ENCODE measurements at places on chromosomes 11 and 22.
A peak's percentile ranks its signal among the peaks of the same experiment; 100 is the strongest.

DNA sequence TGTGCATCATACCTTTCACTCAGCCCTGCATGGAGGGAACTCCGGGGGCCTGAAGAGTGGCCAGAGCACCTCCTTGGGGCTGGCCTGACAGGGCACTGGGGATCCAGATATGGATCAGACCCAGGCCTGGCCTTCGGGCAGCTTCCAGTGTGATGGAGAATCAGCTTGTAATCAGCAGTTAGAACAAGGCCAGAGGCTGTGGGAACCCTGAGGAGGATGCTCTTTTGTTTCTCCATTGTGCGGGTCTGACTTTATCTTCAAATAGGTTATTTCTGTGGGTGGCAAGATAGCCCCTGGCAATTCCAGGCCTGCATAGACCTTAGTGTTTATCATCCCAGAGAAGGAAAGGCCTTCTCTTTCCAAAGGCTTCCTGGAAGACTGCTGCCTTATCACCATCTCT is 12.3 kb downstream of the DGAT2 start:
- DNase-seq, result no peak

DNA sequence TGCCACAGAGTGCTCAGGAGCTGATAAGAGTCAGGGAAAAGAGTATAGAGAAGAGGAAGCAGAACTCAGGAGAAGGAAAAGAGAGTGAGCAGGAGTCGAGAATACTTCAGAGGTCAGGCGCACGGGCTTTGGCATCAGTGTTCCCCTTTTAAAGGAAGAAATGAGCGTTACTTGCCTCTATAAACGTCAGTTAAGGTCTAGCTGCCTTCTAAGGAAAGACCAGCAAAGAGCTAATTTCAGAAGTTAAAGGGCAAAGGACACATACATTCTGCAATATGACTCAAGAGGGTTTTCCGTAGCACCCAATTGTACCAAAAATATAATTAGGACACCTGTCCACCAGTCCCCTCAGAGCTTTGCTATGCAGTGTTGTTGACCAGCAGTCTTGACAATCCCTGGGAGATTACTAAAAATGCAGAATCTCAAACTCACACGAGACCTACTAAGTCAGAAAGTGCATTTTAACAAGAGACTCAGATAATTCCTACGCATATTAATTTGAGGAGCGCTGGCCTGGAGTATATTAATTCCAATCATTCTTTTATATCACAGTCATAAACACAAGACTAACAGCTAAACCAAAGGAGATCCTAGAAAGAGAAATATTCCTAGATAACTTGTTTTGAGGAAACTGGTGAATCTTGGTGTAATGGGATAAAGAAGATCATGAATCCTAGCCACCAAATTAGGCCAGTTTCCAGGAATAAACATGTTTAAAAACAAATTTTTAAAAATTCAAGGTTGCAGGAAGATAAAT is 249.0 kb downstream of the CADM1 start:
- no peak for DNase-seq

GRCh38 chr22:47859881-47860525 is 1097.6 kb downstream of the TBC1D22A start:
- no peak for DNase-seq

DNA sequence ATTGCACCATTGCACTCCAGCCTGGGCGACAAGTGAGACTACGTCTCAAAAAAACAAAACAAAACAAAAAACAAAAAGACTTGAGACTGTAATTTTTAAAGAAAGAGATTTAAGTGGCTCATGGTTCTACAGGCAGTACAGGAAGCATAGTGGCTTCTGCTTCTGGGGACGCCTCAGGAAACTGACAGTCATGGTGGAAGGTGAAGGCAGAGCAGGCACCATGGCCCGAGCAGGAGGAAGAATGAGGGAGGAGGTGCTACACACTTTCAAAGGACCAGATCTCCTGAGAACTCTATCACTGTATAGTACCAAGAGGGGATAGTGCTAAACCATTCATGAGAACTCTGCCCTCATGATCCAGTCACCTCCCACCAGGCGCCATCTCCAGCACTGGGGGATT is 52.0 kb downstream of the CBL start:
- DNase-seq, result no peak

- DNase-seq, result no peak
These were observed 8.5 kb downstream of the BIK start for GRCh38 chr22:43118953-43119458.

GRCh38 chr11:13837286-13837685 is 125.2 kb upstream of the SPON1 start:
- no peak for DNase-seq

DNA sequence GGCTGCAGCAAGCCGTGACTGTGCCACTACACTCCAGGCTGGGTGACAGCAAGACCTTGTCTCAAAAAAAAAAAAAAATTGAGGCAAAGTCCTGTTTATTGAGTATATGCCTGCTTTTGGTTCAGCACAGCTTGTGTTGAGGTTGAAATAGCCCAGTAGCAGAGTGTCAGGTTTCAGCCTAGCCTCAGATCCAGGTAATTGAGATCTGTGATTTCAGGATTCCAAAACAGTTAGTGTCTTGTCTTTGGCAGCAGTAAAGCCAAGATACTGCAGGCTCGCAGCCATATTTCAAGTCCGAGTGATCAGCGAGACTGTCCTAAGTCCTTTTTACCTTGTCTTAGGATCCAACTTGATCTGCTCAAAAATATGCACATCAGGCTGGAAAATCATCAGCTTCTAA is 27.0 kb downstream of the CUL5 start:
- no peak for DNase-seq

- peak; percentile 50 for DNase-seq
These were observed 17.3 kb downstream of the EPS8L2 start for GRCh38 chr11:723120-723883.

DNA sequence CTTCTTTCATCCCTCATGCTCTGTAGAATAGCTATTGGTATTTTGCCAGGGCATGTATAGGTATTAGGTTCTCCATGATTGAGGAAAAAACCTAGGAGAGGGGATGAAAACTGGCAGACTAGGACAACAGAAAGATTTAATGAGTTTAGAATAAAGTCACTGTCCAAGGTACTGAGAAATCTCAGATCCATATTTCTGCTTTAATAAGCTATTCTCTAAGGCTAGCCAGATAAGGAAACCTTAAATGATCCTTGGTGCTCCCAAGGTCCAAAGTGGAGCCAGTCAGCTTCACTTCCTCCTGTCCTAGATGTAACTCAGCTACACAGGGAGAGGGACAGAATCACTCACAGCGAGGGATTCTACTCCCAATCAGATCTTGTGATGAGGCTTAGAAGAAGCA is 13.7 kb upstream of the CSNK2A3 start:
- DNase-seq, result peak; percentile 3

GRCh38 chr11:62411524-62411923 is 7.3 kb upstream of the SCGB1A1 start:
- no peak for DNase-seq

DNA sequence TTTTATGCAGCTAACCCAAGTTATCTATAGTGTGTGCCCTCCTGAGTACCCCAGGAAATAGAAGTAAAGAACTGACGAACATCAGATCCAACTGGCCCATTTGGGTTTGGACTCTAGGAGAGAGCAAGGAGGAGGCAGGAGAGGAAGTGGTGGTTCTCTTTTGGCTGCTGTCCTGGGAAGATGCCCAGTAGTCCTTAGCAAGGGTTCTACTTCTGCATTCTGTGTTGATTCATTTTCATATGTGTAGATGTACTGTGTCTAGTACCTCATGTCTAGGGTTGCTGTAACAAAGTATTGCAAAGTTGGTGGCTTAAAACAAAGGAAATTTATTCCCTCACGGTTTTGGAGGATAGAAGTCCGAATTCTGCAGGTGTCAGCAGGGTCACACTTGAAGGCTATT is 6.6 kb upstream of the MMP27 start:
- DNase-seq, result no peak

- DNase-seq, result no peak
These were observed 30.4 kb upstream of the CD5 start for GRCh38 chr11:61071913-61072312.

GRCh38 chr11:32070692-32071091 is 20.2 kb upstream of the RCN1 start:
- DNase-seq, result no peak

DNA sequence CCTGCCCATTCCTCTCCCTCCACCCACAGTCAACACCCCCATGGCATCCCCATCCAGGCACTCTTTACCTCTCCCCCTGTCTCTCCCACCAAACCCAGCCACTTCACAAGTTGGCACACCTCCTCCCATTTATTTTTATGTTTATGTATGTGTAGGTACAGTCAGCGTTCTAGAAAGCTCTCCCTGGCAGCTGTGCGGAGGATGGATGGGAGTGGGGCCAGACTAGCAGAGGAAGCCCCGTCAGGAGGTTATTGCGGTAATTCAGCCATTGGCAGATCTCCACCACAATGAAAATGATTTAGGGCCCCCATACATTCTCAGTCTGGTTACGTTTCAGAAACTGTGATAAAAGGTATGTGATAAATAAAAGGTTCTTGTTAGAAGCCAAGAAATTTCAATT is 51.3 kb downstream of the BTG4 start:
- no peak for DNase-seq

GRCh38 chr22:25161916-25162530 is 37.6 kb upstream of the CRYBB3 start:
- DNase-seq, result no peak

- no peak for DNase-seq
These were observed 1.4 kb downstream of the KCNC1 start for GRCh38 chr11:17735818-17736578.

DNA sequence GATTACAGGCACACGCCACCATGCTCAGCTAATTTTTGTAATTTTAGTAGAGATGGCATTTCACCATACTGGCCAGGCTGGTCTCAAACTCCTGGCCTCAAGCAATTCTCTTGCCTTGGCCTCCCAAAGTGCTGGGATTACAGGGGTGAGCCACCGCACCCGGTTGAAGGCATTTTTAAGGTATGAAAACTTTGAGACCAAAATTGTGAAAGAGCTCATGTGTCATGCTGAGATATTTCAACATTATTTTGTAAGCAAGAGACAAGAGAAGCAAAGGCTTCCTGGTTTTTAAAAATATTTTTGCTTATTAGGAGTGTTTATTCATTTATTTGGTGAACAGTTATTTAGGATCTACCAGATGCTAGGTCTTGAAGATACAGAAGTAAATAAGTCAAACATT is 6.8 kb downstream of the NHERF4 start:
- DNase-seq, result no peak

- no peak for DNase-seq
These were observed 95.3 kb downstream of the SERGEF start for GRCh38 chr11:17917556-17917955.

DNA sequence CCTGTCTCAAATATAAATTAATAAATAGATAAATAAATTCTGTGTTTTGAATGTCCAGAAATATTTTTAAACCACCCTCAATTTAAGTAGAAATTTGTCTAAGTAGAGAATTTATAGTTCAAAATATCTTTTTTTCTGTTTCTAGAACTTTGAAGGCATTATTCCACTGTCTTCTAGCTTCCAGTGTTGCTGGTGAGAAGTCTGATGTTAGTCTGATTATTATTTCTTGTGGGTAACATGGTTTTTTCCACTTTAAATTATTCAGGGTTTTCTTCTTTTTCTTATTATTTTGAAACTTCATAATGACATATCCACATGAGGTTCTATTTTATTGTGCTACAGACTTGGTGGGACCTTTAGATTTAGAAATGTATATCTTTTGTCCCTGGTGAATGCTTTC is 46.4 kb upstream of the HEPHL1 start:
- no peak for DNase-seq

DNA sequence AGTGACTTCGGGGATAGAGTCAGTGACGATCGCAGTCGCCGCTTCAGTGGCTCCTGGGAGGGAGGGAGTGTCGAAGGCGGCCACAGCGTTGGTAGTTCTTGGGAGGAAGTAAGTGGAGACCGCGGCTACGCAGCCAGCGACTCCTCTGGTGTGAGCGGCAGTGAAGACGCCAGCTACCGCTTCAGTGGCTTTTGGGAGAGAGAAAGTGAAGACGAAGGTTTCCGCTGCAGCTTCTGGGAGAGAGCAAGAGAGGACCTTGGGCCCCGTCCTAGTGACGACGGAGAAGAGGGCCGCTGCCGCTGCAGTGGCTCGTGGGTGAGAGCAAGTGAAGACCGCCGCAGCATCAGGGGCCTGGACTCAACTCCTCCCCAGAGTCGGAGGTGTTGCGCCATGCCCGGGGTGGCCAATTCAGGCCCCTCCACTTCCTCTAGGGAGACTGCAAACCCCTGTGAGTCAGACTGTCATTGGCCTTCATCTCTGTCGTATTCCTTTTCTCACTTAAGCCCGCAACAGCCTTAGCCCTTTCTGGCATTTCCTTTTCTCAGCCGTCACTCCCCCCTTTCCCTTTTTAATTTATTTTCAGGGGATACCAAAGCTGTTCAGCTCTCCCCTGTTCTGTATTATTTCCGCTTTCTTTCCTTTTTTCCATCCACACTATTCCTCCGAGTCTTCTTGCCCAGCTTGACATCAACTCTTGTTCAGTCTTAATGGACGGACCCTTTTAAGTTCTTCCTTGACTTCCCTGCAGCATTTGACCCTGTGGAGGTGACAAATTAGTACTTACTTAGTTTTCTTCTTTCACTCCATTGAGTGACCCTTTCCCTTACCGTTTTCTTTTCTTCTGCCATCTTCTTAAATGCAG is 1.0 kb downstream of the ANKRD42 start:
- peak; percentile 65 for DNase-seq

- DNase-seq, result no peak
These were observed 74.8 kb downstream of the MICAL2 start for GRCh38 chr11:12185106-12185690.

DNA sequence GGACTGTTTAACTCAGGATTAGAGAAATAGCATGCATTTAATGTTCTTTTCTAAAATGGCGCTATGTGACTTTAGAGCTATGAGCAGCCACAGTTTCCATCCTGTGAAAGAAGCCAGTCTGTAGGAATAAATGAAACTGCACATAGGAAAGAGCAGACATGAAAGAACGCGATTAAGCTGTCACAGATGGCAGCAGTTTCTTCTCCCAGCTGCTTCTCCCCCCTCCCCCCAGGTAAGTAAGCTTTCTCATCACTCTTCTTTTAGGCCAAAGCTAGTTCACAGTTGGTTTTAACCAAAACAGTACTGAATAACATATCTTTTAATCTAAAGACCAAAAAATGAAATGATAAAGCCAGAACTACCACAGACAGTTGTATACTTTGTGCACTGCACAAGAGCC is 266.4 kb downstream of the KCNA4 start:
- no peak for DNase-seq

DNA sequence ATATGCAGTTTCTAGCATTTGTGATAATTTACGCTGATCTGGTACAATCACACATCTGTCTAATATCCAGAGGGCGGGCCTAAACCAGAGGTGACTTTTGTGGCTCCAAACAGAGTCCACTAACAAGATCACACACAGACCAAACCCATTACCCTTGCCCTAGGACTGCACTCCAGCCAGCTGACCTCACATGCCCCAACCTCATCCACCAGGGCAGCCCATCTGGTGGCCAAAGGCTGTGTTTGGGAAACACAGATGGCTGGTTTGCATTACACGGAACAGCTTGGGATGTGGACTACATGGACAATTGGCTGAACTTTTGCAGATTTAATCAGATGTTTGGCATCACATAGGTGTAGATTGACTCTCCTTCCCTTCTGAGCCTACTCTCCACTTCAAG is 228.2 kb downstream of the GRIK4 start:
- no peak for DNase-seq

DNA sequence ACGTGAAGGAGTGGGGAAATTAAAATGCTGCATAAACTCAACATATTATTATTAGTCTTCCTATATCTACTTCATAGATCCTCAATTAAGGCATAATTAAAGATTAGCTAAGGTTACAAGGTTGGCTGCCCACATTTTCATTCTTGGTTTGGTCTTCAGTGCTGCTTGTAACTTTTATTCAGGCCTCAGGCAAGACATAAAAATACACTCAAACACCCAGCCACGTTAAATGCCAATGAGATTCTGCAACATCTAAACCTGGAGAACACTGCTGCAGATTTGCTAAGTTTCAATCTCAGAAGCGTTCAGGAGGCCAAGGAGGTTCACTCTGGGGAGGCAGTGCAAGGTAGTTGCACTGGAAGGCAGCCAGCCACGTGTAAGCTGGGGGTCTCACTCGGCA is 358.7 kb upstream of the NARS2 start:
- DNase-seq, result no peak

Data from endothelial cell of umbilical vein (primary cell).